ENCODE measurements at places on chromosomes 1 and 21.

DNA sequence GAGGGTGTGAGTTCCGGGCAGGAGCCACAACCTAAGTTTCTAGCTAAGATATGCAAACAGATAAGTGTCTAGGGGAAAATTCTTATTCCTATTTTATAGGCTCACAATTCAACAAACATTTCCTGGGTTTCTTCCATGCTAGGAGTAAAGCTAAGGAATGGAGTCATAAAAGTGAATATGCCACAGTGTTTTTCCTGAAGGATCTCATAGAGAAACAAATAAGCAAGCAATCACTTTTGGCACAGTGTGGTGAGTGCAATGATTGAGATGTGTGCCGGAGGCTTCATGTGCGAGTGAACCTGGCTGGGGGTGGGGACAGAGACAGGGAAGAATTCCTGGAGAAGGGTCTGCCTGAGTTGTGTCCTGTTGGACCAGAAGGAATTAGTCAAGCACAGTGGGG, 147.4 kb downstream of the TENT5C start:
- DNase-seq = no peak

DNA sequence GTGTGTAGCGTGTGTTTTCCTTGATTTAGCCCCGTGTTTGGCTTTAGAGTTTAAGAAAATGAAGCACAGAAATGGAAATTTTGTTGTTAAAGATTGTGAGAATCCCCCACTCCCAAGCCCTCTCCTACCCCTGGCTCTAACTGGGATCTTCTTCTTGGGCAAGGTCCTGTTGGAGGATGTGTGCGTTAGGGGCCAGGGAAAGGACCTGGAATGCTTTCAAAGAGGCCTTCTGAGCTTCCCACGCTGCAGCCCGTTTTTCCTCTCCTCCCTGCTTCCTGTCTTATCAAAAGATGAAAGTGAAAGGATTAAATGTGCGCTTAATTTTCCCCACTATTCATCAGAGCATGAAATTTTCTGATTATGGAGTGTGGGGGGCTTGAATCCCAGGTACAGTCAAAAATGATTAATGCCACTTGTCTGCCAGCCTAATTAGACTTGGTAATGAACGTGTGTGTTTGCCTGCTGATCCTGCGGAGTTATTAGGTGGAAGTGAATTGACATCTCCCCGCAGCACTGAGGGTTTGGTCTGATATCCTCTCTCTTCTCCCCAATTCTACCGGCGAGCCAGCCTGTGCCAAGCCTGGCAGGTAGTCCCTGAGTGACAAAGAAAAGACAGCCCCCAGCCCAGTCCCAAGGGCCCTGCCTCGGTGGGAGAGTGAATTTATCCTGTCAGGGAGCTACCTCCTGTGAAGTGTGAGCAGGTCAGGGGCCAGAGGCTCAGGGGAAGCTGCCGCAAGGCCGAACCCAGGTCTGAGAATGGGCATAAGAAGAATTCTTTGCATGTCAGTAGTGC, 4.9 kb downstream of the RASSF5 start:
- DNase-seq = no peak

- DNase-seq = no peak
Measured at GRCh38 chr1:228695015-228695955, 40.0 kb upstream of the RHOU start.

DNA sequence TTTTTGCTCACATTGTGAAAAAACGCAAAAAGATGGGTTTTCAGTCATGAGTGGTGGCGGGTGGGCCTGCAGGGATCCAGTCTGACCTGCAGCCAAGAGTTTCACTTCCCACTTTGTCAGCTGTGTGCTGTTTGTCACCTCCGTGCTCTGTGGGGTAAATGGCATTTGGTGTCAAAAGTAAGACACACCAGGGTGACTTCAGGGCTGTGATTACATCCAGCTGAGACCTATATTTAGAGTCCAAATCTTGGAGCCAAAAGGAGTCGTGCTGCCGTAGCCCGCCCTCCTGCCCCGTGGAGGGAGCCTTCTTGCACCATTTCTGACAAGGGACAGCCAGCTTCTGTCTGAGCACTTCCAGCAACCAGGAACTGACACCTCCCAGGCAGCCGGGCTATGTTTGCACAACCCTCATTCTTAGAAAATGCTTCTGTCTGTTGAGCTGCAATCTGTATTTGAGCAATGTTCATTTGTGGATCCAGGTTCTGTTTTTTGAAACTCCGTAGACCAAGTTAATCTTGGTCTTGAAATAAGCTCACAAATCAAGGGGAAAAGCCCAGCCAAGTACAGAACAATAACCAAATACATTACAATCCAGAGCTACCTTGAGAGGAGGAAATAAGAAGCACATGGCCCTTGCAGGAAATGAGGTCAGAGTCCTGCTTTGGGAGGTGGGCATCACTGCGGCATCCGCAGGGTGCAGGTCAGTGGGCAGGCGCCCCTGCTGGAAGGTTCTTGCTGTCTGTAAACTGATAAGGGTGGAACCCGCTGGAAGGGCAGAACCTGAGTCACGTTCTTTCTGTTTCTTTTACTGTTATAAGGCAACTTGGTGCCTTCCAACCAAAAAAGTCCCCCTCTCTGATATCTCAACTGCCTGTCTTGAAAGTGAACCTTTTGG, 14.4 kb downstream of the ABCG1 start:
- DNase-seq = peak; percentile 12

- DNase-seq = no peak
Measured at GRCh38 chr1:179709841-179710329, 33.2 kb upstream of the FAM163A start.

- no peak for DNase-seq
Measured at GRCh38 chr1:109838838-109839240, 71.8 kb upstream of the CSF1 start.

GRCh38 chr1:34761176-34761761, 1.7 kb downstream of the GJB4 start:
- DNase-seq = no peak

GRCh38 chr1:70754701-70755100, 292.9 kb downstream of the PTGER3 start:
- DNase-seq = no peak

GRCh38 chr21:27802816-27803475, 836.1 kb upstream of the ADAMTS5 start:
- no peak for DNase-seq

GRCh38 chr1:118902711-118903191, 85.4 kb downstream of the TBX15 start:
- DNase-seq = no peak

GRCh38 chr1:108663074-108663473, 2.2 kb upstream of the HENMT1 start:
- no peak for DNase-seq

- no peak for DNase-seq
Measured at GRCh38 chr1:58722414-58722813, 22.6 kb upstream of the MYSM1 start.

- peak; percentile 85 for DNase-seq
Measured at GRCh38 chr1:202160377-202160940, at the start of gene PTPN7. Gene PTPN7 (minus strand): TSS chr1:202160602. CDS start chr1:202159402, 1,200 bp downstream.

DNA sequence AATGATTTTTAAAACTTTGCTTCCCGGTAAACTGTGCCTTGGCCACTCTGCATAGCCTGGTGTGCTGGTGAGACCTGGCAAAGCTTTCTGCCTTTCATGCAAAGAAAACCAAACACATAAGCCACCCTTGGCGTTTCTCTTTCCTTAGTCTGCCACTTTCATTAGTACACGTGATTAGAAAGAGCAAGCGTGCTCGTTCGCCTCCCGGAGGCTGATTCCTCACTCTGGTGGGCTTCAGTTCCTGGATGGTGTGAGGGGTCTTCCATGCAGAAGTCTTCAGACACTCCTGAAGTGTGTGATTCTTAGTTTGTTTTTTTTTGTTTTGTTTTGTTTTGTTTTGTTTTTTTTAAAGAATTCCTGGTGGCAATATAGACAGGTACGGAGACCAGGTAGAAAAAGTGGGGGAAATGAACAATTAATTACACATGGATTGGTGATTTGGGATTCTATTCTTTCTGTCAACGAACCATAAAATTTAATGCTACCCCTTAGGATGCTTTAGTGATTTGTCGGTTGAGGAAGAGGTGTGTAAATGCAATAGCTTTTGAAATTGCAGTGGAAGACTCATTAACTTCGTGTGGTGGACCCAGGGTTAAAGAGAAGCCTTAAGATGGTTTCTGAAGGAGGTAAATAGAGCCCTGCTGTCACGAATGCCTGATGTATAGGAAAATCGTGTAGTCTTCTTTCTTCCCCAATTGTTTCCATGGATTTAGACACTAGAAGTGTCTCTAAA, 2.1 kb downstream of the GALNT2 start:
- DNase-seq = no peak

- no peak for DNase-seq
Measured at GRCh38 chr21:25539606-25540005, 67.7 kb downstream of the MRPL39 start.

- DNase-seq = no peak
Measured at GRCh38 chr21:26719750-26720149, 125.5 kb downstream of the ADAMTS1 start.

DNA sequence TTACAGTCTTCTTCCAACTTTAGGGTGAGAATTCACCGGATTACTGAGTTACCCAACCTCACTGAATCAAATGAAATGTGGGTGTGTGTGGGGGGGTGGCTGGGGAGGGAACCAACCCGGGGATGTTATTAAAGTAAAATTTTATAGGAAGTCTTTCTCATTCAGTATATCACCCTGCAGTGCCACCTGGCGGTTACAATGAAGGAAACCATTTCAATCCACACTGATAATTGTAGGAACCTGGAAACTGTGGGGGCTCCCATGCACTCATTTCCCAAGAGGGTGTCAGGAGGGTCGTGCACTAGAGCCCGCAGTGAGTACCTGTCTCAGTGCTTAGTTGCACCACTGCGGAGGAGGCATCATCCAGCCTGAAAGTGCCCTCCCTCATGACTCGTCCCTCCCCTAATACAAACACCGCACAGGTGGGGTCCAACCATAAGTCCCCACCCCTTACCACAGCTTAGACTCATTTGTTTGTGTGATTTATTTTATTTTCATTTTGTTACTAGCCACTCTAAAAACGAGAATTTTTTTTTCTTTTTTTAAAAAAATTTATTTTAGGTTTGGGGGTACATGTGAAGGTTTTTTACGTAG, 29.1 kb upstream of the IGSF5 start:
- peak; percentile 3 for DNase-seq

- DNase-seq = no peak
Measured at GRCh38 chr1:117892512-117892911, 36.9 kb downstream of the GDAP2 start.

DNA sequence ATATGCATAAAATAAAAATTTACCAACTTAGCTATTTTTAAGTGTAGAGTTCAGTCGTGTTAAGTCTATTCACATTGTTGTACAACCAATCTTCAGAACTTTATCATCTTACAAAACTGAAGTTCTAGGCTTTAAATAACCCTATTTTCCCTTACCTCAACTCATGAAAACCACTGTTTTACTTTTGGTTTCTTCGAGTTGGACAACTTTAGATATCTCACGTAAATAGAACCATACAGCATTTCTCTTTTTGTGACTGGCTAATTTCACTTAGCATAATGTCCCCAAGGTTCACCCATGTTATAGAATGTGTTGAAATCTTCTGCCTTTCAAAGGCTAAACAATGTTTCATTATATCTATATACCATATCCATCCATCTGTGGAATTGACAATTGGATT, 819.0 kb upstream of the ADGRL4 start:
- no peak for DNase-seq

- DNase-seq = no peak
Measured at GRCh38 chr1:96834986-96835385, 113.4 kb downstream of the PTBP2 start.

GRCh38 chr1:17825273-17826164, 70.4 kb downstream of the ACTL8 start:
- no peak for DNase-seq

DNA sequence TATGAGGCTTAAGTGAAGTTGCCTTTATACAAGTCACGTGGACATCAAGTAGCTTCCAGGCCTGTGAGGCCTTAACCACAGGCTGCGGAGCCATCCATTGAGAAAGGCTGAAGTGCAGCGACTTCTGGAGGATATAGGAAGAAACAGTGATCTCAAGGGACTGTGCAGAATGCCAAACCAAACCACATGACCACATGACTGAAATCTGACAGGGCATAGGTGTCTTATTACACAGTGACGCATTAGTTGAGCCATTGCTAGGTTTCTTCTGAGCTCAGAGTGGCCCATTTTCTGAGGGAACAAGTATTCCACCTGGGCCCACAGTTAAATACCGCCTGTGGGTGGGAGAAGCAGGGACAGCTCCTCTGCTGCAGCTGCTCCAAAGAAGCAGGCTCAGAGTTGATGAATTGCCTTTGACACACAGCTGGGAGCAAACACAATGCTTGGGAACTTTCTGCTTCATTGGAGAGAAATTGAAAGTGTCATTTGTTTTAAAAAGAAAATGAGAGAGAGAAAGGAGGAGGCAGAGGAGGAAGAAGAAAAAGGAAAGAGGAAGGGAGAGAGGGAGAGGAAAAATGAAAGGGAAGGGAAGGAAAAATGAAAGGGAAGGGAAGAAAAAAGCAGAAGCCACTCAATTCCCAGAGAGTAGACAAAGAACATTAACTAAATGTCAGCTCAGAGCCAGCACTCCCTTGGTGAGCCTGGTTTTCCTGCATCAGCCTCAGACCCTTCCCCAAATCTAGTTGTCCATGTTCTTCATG, 94.4 kb downstream of the COLGALT2 start:
- DNase-seq = no peak

- no peak for DNase-seq
Measured at GRCh38 chr1:88145752-88146151, 538.3 kb upstream of the PKN2 start.

GRCh38 chr1:22869325-22869724, 103.3 kb downstream of the LACTBL1 start:
- no peak for DNase-seq

- DNase-seq = no peak
Measured at GRCh38 chr1:213162338-213162737, 111.3 kb downstream of the RPS6KC1 start.

DNA sequence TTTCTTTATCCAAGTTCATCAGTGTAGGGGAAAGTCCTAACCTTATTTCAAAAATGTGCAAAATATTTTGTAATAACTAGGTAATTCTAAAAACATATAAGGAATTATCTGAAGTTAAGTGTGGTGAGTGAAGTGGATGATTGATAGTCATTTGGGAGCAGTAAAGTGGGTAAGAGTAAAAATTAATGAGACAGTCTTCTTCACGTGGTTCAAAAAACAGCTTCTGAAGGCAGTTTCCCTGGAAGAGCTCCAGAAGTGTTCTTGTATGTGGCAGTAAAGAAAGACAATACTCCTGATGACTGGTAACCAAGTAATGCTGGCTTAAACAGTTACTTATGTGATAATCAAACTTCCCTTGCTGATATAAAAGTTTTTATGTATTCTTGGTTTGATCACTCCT, 50.3 kb downstream of the LEPR start:
- no peak for DNase-seq

DNA sequence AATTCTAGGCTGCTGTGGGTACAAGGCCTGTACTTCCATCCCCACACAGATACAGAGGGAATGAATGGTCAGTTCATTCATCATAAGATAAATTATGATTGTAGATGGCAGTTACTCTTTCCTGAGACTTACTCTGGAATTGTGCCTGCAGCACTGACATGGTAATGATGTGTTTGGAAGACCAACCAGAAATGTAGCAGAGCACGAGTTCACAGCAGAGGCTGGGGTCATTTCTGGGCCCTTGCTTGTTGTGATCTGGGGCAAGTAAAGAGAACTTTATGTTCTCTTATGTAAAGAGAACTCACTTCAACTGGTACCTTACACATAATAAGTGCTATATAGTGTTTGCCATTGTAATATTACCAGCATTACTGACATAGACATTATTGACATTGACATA, 411.9 kb downstream of the NTNG1 start:
- no peak for DNase-seq

- no peak for DNase-seq
Measured at GRCh38 chr1:151124763-151125403, 21.5 kb downstream of the SEMA6C start.

- no peak for DNase-seq
Measured at GRCh38 chr21:44371596-44371995, 18.2 kb downstream of the TRPM2 start.
